Islet precursor cell (in vitro differentiated cells): ENCODE measurements at places on chromosomes 7 and 10.
A peak's percentile ranks its signal among the peaks of the same experiment; 100 is the strongest.

- no peak for DNase-seq
Measured at GRCh38 chr7:50349963-50350944, 45.7 kb downstream of the IKZF1 start.

DNA sequence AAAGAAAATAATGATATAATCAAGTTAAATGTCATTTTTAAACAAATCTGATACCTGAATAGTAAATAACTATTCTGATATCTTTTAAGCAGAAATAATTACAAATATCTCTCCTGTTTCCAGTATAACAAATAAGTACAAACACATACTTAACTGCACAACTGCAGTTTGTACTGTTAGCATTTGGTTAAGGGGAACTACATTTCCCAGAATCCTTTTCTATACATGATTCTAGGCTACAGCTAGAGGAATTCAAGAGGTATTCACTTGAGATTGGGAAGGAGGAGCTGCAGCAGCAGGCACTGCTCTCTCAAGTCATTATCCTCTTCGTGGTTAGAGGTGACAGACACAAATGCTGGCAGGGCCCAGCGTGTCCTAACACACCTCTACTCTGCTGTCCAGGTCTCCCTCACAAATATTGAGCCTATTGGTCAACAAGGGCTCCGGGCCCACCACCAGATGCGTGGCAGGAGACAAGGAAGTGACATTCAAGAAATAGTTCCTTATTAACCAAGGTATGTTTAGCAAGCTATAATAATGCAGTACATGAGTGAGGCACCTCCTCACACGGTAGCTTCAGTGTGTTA, 255.1 kb upstream of the MKLN1 start:
- DNase-seq, result peak; percentile 75

- DNase-seq, result peak; percentile 37
Measured at GRCh38 chr10:3464760-3465405, 292.3 kb upstream of the PITRM1 start.

DNA sequence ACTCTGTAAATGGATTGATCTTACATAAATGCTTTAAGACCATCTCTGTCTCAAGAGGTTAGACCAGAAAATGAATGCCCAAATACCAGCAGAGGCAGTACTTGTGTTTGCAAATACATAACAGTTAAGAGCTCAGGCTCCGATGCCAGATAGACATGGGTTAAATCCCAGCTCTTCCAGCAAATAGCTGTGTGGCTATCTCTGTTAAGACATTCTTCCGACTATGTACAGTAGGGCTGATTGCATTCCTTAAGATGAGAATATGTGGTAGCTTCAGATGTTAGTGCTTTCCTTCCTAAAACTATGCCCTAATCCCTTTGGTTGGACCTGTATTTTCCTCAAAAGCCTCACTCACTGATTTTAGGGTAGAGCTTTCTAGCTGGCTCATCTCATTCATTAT, 2.2 kb downstream of the IDE start:
- no peak for DNase-seq

DNA sequence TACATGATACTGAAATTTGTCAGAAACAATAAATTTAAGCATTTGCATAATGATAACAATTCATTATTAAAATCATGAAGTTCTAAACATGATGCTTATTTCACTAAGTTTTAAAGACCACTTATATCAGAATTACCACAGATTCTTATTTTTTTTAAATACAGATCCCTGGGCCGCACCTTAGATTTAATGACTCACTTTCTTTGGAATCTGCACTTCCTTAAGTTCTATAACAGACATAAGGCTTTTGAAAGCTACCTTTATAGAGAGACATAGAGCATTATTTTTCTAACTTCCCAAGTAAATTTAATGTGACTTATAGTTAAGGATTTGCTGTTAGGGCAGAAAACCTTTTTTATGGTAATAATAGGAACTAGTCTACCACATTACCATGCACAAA, 214.9 kb downstream of the IPMK start:
- DNase-seq, result no peak

GRCh38 chr7:157807510-157807909, 470.7 kb downstream of the DNAJB6 start:
- no peak for DNase-seq

GRCh38 chr7:96663457-96663856, 46.2 kb downstream of the SEM1 start:
- DNase-seq, result no peak

DNA sequence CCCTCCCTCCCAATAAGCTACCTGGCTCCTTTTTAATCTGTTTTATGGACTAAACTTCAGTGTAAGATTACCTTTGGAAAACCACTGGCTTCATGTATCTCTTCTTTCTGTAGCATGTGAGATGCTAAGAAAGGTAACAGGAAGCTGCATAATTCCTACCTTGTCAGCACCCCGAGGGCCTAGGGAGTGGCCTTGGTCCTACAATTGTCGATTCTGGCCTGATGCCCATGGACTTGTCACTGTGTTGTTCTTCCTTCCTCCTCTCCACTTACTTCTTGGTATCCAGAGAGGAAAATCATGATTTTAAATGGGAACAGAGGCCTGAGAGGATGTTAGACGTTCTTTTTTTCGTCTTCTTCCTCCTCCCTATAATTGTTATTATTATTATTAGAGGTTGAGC, 42.9 kb upstream of the PDZD8 start:
- DNase-seq, result peak; percentile 17

DNA sequence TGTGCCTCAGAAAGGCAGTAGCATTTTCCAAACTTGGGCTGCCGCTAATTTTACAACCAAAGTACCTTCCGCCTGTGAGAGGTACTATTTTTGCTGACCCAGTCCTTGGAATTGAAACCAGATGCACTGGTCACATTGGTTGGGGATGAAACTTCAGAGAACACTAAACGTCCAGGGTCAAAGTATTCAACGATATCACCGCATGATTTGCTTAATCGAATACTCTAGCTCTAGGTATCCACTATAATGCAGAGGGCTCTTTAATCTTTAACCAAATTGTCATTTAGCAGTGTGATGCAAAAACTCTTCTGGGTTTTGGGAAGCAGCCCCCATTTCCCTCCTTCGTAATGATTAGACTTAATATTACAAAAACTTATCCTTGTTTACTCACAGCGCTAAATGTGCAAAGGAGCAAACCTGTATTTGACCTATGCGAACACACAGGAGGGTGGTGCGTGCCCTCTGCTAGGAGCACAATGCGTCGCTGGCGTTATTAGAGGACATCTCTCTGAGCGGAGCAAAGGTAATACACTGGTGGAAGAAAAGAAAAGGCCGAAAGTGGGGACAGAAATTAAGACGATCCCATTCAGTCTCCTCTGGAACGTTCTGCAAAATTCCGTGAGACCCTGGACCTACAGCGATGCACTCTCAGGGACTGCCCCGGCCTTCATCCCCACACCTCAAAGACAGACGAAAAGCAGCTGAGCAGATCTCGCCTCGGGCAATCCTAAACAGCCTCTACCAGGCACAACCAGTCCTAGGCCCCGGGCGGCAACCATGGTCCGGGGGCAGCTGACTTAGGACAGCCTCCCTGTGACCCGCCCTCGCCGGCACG, 916 bp upstream of the EEPD1 start:
- DNase-seq, result peak; percentile 13

- DNase-seq, result no peak
Measured at GRCh38 chr7:29140873-29141468, 5.4 kb downstream of the CPVL start.

DNA sequence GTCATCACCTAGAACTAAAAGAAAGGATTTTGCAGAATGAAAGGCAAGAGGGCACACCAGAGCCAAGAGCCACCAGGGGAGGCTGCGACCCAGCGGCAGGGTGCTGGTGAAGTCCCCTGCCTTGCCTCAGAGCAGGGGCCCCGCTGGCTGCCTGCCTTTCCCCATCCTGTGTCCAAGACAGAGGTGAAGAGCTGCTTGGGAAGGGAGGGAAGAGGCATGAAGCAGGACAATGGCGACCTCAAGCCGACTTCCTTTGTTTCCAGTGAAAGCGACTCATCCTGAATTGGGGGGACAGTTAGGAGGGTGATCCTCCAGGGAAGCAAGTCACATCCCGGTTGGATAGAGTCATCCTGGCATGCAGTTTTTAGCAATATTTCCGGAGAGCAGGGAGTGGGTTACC, 255.5 kb upstream of the YAE1 start:
- no peak for DNase-seq

DNA sequence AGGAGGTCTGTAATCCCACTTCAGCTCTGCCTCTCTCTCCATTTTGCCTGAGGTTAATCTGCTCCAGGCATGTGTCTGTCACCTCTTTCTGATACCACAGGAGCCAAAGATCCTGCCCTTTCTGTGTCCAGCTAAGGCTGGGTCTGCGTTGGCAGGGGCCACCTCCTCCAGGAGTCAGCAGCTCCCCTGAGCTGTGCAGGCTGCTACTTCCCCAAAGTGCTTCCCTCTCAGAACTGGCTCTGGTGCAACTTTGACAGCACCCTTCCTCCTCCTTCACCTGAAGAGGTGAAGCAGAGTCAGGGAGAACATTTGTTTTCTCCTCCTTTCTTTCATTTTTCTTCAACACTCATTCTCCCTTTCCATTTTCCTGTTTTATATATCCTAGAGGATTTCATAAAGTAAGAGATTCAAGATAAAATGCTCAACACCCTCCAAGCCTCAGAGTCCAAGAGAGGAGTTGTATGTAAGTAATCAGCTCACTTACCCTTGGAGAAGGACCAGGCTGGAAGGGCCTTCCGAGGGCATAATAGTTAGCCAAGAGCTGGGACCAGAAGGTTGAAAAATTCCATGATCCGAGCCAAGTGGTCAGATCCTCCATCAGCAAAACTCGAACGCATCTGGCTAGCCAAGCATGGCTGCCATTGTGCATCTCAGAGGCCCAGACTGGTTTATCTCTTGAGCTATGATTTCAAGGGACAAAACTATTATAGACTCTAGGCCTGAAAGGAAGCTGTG, 257.3 kb downstream of the PTEN start:
- no peak for DNase-seq

DNA sequence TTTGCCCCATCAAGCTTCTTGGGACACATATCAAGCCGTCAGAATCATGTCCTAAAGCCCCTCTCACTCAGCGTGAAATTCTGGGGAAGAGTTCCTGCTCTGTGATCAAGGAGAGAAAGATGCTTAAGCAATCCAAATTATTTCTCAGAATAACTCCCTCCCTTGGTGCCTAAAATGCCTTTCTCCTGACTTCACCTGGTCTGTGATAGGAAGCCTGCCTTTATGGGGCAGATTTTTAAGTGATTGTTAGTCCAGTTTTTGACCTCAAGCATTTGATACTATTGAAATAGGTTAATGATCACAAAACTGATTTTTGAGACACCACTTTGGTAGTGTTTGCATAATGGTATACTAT, 76.4 kb upstream of the MAGI2 start:
- no peak for DNase-seq

GRCh38 chr7:26428571-26428970, 136.9 kb downstream of the SNX10 start:
- no peak for DNase-seq

DNA sequence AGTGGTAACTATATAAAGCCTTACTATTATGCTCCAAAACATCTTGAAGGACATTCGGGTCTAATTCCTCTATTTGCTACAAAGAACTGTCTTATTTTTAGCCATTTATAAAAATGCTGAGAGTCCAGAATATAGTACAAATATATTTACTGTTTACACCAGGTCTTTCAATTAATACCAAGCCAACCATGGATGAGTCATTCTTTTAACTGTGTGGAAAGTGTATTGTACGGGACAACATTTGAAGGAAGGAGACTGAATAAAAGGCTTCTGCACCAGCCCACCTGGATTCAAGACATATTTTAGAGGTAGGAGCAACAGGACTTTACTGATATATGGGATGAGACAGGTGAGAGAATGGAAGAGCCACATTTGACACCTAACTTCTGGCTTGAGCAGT, 35.4 kb downstream of the MASTL start:
- no peak for DNase-seq

DNA sequence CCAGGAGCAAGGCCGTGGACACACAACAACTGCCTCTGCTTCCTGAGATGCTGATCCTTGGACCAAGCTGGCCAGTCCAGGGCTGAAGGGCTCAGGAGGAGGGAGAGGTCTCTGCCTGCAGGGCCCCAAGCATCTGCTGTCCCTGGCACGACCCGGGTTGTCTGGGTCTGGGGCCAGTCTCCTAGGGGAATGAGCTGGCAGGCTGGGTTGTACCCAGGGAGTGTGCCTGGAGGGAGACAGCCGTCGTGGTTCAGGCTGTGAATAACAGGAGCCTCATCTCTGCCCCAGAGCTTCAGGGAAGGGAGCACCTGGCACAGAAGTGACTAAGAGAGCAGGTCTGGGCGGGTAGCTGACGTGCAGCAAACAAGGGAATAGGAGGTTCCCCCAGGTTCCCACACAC, 17.9 kb upstream of the SERPINE1 start:
- no peak for DNase-seq

DNA sequence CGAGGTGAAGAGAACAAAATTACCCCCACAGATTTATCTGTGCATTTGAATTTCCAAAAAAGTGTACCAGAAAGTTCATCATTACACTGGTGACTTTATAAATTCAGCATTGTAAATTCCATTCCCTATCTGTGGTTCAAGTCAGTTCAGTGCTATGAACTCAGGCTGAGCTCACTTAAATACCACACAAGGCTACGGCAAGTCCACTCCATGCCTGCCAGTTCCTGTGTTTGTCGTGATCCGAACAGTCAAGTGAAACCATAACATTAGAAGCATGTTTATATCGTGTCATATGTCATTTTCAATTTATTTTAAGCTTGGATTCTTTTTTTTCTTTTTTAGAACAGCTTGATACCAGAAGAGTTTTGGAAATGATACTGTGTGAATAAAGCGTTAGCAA, 14.8 kb downstream of the MBL2 start:
- DNase-seq, result peak; percentile 18

DNA sequence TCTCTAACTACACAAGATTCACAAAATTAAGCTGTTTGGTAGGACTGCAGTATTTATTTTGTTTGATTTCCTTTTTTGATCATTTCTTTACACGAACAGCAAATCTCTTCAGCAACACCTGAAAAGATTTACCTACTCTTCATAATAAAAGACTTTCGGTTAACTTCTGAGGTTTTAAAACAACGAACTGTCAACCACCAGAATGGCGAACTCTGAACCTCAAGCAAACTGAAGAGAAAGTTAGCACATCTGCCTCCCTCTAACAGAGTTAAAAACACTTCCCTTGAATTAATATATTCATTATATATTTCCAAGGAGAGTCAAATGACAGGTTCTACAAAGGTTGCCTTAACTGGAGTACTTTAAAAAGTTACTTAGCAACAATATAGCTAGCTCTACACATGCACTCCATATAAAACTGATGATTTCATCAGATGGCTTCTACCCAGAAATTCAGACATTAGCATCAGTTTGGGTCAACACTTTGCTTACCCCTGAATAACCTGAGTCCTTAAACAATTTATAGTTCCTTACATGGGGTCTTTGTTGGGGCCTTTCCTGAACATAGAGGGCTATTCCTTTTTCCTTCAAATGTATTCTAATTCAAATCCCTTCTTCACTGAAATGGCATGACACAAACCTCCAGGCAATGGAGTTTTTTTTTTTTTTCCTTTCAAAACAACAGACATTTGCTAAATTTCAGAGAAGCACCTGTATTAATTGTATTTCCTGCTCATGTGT, 118.3 kb downstream of the SEM1 start:
- DNase-seq, result no peak

- DNase-seq, result no peak
Measured at GRCh38 chr7:69285854-69286253, 312.4 kb upstream of the AUTS2 start.
